Activated CD4-positive, alpha-beta T cell treated with anti-CD3 and anti-CD28 coated beads, Interleukin-2, amount 10 ng/mL, durations not matched to agents 24 days and 14 days (primary cell): ENCODE measurements at places on chromosomes 5 and 9. TPM values are rescaled to one million over a fixed set of nuclear protein-coding genes. Genes with fewer than 3 reads are reported as not detected.

DNA sequence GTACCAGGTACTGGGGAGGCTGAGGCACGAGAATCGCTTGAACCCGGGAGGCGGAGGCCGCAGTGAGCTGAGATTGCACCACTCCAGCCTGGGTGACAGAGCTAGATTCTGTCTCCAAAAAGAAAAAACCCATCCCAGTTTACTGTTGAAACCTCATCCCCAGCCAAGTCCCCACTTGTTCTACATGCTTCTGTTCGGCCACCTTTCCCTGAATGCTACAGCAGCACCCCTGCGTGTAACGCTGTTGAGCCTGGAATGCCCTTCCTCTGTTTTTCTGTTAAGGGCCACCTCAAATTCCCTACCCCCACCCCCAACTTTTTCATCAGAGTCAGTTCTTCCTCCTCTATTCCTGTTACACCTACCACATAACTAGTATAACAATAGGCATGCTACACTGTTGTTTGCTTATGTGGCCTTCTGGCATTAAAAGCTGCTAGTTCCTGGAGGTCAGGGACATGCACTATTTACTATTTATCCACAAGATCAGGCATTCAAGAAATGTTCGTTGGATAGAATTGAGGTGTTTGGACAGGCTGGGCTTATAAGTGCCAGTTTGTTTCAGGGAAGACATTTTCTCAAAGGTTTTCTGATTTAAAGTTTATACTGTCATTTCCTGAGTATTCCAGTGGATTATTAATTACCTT, 47.1 kb upstream of the C5orf47 start:
- H3K27ac ChIP-seq = no peak overlapping the region
- H3K4me1 ChIP-seq = no peaks in the 10 kb centered on the region
- no peak for DNase-seq
- H3K27me3 ChIP-seq = no peaks in the 10 kb centered on the region
- no peak overlapping the region for H3K4me3 ChIP-seq

CCL27 gene
- 0.52 and 0.70 TPM in 2 replicates for total RNA-seq

WDR38 gene
- total RNA-seq = not detected in 2 replicates

DNA sequence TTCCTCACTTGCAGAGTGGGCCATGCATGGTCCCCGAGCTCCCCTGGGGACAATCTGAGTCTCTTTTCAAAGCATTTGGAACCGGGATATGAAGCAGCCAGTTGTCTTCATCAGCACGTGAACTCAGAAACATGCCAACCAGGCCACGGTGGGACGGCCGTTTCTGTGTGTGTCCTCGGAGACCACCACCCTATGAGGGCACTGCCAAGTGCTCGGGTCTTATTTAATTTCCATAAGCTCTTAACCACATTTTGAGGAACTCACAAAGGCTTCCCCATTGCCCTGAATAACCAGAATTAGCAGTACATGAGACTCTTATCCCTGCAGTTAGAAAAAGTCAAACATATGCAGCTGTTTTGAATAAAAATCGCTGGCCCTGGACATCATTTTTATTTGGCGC, 60.1 kb downstream of the OTULIN start:
- no peak for DNase-seq
- peaks cover 13% of the 10 kb centered on the region for H3K36me3 ChIP-seq
- H3K27me3 ChIP-seq = no peaks in the 10 kb centered on the region
- peaks cover 8% of the 10 kb centered on the region for H3K4me1 ChIP-seq
- no peak overlapping the region for H3K4me3 ChIP-seq
- H3K27ac ChIP-seq = no peak overlapping the region

ABHD17B gene
- 18.3 and 19.7 TPM in 2 replicates for total RNA-seq

TNC gene
- 0.43 and 0.98 TPM in 2 replicates for total RNA-seq

DNA sequence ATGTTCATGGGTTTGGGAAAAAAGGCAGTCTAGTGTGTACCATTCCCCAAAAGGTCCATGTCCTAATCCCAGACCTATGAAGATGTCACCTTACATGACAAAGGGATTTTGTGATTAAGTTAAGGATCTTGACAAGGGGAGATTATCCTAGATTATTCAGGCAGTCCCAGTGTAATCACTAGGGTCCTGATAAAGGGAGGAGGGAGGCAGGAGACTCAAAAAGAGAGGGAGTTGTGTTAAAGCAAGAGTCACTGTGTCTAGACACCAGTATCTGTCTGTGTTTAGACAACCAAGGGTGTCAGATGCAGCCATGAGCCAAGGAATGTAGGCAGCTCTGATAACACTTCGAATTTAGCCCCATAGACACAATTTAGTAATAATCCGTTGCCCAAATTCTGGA, 49.5 kb downstream of the DPYSL3 start:
- H3K4me1 ChIP-seq = no peaks in the 10 kb centered on the region
- no peak overlapping the region for H3K27ac ChIP-seq
- H3K4me3 ChIP-seq = no peak overlapping the region
- peaks cover 9% of the 10 kb centered on the region for H3K27me3 ChIP-seq

GRCh38 chr5:160793530-160793899, 58.5 kb downstream of the ATP10B start:
- no peaks in the 10 kb centered on the region for H3K36me3 ChIP-seq
- H3K27me3 ChIP-seq = no peaks in the 10 kb centered on the region
- DNase-seq = no peak
- no peak overlapping the region for H3K4me3 ChIP-seq
- no peak overlapping the region for H3K27ac ChIP-seq

- no peaks in the 10 kb centered on the region for H3K36me3 ChIP-seq
- no peak overlapping the region for H3K4me3 ChIP-seq
- H3K27me3 ChIP-seq = peaks cover 3% of the 10 kb centered on the region
- H3K27ac ChIP-seq = no peak overlapping the region
- no peaks in the 10 kb centered on the region for H3K4me1 ChIP-seq
Measured at GRCh38 chr5:173392-174290, 17.7 kb upstream of the LRRC14B start.

RNF183 gene
- 0.12 TPM in 1 of 2 replicates, not detected in the other for total RNA-seq

PCDHGA11 gene
- total RNA-seq = 0.23 and 0.31 TPM in 2 replicates

GRCh38 chr5:172413601-172414171, 40.6 kb downstream of the SH3PXD2B start:
- H3K4me3 ChIP-seq = no peak overlapping the region
- H3K27ac ChIP-seq = peak overlapping the region; percentile 80
- no peaks in the 10 kb centered on the region for H3K36me3 ChIP-seq
- H3K27me3 ChIP-seq = peaks cover 6% of the 10 kb centered on the region

ISOC1 gene
- 29.4 and 31.6 TPM in 2 replicates for total RNA-seq

FSTL4 gene
- 0.42 TPM in 1 of 2 replicates, not detected in the other for total RNA-seq

GRCh38 chr9:124453586-124454191, 3.4 kb downstream of the ADGRD2 start:
- DNase-seq = no peak
- no peaks in the 10 kb centered on the region for H3K4me1 ChIP-seq
- no peak overlapping the region for H3K27ac ChIP-seq
- H3K4me3 ChIP-seq = no peak overlapping the region
- H3K36me3 ChIP-seq = no peaks in the 10 kb centered on the region

- no peaks in the 10 kb centered on the region for H3K36me3 ChIP-seq
- no peaks in the 10 kb centered on the region for H3K4me1 ChIP-seq
Measured at GRCh38 chr5:21125238-21125983, 1137.4 kb upstream of the CDH18 start.

RASGEF1C gene
- total RNA-seq = not detected in 2 replicates

CTXN3 gene
- not detected in 2 replicates for total RNA-seq

TSLP gene
- total RNA-seq = 0.09 and 0.42 TPM in 2 replicates

DNA sequence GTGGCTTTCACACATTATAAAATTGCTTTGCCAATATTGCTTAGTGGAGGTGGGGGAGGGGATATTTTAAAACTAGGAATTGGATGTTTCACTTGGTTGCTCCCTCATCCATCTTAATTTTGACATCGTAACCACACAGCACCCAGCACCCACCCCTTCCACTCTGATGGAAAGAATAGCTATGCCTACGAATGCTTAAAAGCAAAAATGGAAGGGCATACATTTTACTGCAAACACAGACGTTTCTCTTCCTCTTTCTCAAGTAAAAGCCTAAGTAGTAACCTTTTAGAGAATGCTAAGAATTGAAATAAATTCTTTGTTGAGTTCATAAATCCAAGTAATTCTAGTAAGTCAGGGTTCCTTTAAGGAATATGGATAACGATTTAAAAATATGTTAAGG, 69.9 kb downstream of the JAKMIP2 start:
- DNase-seq = peak; percentile 20
- H3K36me3 ChIP-seq = no peaks in the 10 kb centered on the region
- no peak overlapping the region for H3K27ac ChIP-seq
- no peak overlapping the region for H3K4me3 ChIP-seq
